Femur (tissue), 1 donor: ENCODE measurements at places on chromosomes 1 and 21.

GRCh38 chr1:245209658-245210435 is 55.1 kb downstream of the KIF26B start:
- no peak for DNase-seq

DNA sequence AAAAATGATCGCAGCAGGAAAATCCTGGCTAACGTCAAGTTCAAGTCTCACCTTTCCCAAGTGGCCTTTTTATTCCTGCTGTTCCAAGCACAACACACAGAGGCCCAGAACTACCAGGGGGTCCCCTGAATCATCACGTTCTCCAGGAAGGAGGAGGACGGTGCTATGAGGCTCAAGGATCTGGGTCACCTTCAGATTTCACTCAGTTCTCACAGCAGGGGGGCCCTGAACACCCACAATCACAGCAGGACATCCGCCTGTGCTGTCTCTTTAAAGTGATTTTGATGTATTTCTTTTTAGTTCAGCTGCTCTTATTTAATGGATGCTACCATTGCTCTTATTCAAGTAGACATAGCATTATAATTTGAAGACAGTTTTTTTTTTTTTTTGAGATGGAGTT is 173.4 kb downstream of the HUNK start:
- no peak for DNase-seq

- DNase-seq, result no peak
These were observed 46.8 kb upstream of the TARDBP start for GRCh38 chr1:10965546-10966226.

- peak; percentile 71 for DNase-seq
These were observed 730 bp upstream of the PHF13 start for GRCh38 chr1:6612641-6613360.

DNA sequence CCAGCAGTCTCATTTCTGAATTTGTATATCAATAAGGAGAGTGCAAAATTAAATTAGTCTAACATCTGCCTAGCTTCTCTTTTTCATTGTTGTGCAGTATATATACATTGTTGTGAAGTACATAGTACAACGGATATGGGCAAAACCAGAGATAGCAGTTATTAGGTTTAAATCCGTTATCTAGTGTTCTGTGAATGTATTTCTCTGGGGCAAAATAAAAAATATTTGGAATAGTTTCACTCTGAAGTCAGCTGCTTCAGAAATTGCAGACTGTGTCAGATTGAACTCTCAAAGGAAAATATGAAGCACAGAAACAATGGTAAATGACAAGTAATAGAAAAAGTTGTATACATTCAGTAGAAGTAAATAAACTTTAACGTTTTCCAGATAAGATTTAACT is 836.5 kb upstream of the CXADR start:
- no peak for DNase-seq

DNA sequence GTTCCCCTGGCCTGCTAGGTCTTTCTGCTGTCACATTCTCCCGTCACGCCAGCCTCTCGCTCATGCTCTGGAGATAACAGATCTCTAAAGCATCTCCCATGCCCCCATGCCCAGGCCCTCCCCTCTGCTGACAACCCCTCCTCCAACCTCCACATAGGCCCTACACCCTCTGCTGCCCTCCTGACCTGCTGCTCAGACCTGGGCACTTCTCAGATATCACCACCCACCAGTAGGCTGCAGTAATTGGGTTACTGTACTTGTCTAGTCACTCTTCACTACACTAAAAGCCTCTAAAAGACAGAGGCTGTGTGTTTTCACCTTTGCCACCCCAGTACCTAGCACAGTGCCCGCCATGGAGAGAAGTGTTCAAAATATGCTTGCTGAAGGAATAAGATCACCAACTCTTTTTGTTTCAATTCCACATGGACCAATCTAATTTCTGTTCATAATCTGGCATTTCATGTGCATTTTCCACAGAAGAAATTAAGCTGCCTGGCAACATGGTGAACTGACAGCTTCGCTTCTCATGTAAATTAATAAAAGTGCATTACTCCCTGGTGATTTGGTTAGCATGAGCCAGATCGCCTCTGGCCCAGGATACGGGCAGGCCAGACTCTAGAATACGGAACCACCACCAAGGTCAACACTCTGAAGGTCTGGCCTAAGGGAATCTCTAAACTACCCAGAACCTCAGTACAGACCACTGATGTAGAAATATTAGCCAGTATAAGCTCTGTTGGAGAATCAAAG is 20.7 kb downstream of the LBR start:
- no peak for DNase-seq
